Amygdala (tissue), 56 donors: ENCODE measurements at places on chromosomes 12 and 14.
A peak's percentile ranks its signal among the peaks of the same experiment; 100 is the strongest.

DNA sequence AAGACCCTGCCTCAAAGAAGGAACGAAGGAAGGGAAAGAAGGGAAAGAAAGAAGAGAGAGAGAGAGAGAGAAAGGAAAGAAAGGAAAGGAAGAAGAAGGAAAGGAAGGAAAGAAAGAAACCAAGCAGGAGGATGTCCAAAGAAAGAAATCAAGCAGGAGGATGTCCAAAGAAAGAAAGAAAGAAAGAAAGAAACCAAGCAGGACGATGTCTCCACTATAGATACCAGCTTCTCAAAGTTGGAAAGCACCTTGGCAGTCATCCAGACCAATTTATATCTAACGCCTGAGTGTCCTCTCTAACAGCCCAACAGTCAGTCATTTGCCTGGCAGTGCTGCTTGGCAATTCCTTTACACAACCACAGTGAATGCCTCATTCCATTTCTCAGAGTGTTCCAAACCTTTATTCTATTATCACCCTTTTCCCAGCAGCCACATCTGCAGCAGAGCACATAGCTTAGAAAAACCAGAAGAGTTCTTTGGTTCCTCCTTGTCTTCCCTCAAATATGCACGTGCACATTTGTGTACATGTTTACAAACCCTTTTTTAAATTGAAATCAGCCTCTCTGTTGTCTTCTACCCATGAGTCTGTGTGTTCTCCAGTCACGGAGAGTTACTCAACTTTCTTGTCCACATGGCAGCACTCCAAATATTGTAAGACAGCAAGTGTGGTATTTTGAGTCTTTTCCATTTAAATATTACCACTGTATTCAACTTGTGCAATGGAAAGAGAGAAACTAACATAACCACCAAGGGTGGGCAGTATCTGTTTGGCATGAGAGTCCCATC is 138.4 kb downstream of the STXBP6 start:
- DNase-seq, result no peak

- DNase-seq, result no peak
Observed at GRCh38 chr12:66823857-66824570, 145.1 kb upstream of the GRIP1 start.

DNA sequence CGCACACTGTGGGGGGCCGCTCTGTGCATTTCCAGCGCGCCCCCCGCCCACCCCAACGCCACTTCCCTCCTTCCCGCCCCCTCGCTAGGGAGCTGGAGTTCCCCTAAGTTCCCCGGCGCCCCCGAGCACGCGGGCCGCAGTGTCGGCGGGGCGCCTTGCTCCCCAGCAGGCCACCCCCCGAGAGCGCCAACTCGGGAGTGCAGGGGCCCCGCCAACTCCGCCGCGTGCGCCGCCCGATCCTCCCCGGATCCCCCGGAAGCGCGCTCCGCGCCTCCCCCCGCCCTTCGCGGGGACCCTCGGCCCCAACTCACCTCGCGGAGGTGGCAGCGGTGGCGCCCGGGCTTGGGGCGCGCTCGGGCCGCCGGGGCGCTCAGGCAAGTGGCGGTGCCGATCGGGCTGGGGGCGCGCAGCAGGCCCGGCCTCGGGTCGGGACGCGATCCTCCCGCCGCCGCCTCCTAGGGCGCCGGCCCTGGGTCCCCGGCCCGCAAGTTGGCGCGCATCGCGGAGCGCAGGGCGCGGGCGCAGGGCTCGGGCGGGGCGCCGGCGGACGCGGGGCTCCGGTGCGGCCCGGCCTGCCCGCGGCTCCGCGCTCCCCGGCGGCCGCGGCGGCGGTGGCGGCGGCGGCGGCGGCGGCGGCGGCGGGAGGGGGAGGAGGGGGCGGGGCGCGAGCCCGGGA is at the start of gene NCOR2:
TSS of gene NCOR2 (minus strand) at position 616 of the 676 bp plus-strand sequence. CDS start 72,361 bp downstream, outside the sequence.
- DNase-seq, result no peak

DNA sequence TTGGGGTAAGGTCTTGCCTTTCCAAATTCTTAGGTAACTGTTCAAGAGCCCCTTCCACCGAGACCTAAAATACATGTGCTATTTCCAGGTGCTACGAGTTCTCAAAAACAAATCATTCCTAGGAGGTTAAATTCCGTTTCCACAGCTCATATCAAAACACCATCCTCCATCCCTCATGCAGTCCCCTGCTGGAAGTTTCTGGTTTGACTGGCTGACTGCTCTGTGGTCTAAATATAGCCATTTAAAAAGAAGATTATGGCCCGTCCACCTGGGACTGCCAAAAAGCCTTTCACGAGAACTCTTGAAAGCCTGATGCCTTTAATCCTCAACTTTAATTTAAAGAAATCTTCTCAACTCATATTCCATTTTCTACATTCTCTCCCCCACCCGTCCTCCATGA is 201.5 kb upstream of the MYL2 start:
- no peak for DNase-seq

DNA sequence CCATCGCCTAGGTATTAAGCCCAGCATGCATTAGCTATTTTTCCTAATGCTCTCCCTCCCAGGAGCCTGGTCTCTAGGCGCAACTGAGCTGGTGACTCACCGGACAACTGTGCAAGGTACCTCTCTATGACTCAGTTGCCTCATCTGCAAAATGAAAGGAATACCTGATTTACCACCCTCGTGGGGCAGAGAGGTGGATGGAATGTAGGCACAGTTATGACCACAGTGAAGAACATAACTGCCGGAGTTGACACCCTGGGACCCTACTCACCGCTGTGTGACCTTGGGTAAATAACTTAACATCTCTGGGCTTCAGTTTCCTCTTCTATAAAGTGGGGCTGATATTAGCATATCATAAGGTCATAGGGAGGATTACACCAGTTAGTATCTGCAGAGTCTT is 22.6 kb downstream of the BCL11B start:
- DNase-seq, result no peak

DNA sequence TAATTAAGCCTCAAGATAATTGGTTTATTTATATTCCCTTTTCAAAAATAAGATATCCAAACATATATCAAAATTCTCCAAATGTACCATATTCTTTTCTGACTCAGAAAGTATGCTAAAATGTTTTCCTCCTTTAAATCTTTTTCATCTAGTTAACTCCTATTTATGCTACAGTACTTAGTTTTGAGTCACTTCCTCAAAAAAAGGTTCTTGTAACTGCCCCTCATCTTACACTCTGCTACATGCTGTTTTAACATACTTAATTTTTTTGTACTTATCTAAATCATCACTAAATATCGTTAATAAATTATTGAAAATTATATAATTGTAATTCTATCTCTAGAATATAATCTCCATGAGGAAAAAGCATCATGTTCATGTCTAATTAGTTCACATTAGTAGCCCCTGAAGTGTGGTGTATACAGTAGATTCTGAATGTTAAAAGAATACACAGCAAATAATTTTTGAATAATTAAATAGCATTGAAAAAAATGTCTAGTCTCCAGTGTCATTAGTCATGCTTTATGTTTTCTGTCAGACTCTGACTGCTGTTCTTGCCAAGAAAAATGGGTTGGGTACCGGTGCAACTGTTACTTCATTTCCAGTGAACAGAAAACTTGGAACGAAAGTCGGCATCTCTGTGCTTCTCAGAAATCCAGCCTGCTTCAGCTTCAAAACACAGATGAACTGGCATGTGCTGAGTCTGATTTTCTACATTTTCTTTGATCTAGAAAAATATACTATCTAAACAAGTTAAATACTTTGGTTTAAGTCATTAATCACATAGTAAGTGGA is 3.5 kb downstream of the KLRD1 start:
- no peak for DNase-seq

- DNase-seq, result no peak
Observed at GRCh38 chr14:94018308-94018707, 7.8 kb upstream of the OTUB2 start.

- DNase-seq, result no peak
Observed at GRCh38 chr12:51033457-51034089, 7.4 kb upstream of the SLC11A2 start.

DNA sequence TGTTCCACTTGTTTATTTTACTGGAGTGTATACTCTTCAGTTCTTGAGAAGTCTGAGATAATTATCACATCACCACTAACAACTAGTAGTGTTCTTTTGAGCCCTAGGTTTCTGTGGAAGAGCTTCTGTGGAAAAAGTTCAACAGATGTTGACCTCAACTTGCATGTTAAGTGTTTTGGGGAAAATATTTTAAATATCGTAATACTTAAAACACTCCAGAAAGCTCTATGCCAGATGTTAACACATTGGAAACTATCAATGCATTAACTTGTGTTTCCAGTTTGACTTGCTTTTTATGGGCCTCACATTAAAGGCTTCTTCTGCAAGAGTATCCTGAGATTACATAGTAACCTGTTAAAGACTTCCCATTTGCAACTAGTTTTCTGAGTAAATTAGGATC is 173.1 kb downstream of the DUSP6 start:
- no peak for DNase-seq

- DNase-seq, result no peak
Observed at GRCh38 chr14:68815298-68816182, 22.7 kb upstream of the ZFP36L1 start.

- no peak for DNase-seq
Observed at GRCh38 chr14:77039285-77040058, 11.0 kb upstream of the IRF2BPL start.

DNA sequence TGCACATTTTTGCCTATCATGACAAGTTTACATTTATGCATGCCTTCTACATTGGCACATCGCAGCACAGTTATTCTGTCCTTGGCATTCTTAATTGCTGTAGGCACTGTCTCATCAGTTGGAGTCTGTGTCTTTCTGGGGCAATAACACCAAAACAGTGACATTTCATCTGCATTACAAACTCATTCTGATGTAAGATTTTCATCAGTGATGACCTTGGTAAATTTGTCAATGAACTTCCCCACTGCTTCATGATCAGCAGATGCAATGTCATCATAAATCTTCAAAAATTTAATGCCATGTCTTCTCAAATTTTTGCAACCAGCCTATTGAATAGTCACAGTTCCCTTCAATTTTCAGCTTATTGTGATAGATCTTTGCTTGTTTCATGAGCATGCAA is 85.5 kb downstream of the CAPZA3 start:
- DNase-seq, result no peak

DNA sequence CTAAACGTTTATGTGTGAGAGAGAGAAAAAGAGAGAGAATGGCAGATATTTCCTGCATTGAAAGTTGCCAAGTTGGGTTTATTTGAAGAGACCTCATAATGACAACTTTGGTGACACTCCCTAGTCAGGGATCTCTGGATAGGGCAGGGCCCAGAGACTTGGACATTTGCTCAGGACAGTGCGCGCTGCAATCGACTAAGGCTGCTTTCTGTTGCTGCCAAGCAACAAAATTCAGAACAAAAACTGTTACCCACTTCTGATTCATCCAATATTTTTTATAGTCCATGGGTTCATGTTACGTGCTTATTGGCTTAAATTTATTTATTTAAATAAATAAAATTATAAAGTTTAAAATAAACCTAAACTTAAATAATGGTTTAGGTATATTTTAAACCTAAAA is 34.2 kb downstream of the PTGER2 start:
- DNase-seq, result no peak

DNA sequence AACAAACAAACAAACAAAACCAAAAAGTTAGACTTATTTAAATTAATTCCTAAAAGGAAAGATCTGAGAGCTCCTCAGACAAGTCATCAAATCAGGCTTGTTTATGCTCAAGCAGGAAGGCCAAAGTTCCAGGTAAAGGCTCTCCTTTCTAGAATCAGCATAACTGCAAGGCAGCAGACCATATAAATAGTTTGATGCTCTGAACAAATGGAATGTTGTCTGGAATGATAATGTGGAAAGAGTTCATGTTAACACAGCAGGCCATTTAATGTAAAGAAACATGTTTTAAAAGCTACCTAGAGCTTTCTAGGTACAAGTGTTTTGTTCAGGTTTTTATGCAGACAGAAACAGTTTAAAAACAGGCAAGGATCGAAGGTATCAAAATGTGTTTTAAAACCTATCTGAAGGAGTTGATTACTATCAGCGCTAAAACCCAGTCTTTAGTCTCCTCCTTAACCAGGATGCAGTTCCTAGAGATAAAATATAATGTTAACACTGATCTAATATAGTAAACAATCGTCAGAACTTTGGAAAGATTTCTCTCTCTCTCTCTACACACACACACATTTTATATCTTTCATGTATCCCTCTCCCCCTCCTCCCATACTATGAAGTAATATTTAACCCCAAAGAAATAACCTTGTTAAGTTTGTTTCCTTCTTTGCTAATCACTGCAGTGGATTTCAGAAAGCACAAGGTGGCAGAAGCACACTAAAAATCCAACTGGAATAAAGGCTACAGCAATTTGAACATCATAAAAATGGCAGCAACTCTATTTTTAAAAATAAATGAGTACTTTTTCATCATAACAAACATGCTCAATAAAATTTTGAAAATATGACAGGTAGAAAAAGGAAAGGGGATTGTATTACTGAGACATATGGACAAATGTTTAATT is 135.5 kb downstream of the PAWR start:
- DNase-seq, result no peak

DNA sequence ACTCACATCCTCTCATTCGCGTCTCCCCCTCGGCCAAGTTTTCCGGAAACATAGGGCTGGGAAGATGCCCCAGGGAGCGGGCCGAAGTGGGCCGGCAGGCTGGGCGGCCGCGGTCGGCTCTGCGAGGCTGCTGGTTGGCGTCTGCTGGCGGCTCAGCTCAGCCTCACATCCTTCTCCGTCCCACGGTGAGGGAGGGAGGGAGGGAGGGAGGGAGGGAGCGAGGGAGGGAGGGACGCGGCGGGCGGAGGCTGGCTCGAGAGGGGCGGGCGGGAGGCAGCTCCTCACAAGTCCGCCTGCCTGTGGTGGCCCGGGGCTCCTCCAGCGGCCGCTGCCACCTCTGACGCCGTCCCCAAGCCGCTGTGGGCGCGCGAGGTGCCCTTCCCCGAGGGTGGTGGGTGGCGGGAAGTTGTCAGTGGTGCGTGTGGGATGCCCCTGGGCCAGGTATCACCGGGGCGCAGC is 93.8 kb downstream of the RFLNA start:
- DNase-seq, result peak; percentile 88
